Fibroblast of lung (primary cell): ENCODE measurements at places on chromosomes 7 and 10. TPM values are rescaled to one million over a fixed set of nuclear protein-coding genes. Genes with fewer than 3 reads are reported as not detected.

DNA sequence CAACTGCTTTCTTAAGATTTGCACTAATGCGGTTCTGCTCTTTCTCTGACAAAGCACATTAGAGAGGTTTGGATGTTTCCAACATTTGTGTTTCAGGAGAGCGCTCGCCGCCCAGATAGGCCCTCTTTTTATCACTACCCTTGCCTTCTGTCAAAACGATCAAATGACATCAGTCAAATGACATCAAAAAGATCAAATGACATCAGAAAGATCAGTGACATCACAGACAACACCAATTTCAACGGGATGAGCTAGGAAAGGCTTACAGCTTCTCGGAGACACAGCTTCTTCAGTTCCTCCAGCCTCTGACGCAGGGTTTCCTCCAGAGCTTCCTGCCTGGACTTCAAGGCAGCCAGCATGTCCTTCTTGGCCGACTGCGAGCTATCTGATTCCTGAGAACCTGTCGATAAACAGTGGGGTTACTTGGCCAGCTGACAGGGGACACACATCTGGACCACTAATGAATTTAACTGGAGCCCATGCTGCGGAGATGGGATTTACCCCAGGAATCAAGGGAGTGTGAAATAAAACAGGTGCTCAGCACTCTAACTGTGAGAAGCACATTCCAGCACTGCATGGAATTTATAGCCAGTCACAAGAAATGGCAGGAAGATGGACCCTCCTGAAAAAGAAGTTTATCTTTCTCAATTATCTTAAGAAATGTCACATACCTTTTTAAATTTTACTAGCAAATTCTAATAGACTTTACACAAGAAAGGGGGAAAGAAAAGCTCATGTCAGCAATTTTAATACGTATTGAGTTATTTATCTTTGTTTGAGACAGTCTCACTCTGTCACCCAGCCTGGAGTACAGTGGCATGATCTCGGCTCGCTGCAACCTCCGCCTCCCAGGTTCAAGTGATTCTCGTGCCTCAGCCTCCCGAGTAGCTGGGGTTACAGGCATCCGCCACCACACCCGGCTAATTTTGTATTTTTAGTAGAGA lies 88.2 kb downstream of the PRPF18 start:
- no peak for DNase-seq

DNA sequence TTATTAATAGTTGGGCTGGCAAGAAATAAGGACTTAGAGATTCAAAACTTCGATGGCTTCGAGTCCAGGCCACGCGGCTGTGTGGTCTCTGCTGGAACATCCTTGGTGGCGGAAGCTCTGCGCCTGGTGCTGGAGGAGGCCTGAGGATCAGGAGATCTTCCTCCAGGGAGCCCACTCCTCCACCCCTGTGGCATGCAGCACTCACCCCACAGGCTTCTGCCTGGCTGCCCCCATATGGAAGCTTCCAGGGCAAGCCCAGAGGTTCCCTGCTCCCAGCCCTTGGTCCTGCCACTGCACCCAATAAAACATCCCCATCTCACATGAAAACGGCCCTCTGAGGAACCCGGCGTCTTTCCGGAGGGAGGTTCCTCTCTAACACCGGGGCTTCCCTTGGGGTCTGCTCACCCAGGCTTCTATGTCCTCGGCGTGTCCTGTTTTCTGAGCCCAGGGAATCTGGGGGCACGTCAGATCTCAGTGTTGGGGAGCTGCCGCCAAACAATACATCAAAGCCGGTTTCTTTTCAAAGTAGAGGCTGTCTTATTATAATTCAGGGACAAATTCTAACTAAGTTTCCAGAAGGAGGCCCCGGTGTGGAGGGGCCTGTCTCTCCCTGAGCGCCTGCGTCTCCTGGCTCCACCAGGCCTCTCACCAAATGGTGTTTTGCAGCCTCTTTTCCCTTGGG lies 32.4 kb downstream of the CALML3 start:
- no peak for DNase-seq

Gene PNLIPRP1
- polyA plus RNA-seq: not detected in 2 replicates

GRCh38 chr7:143405173-143406001 lies 3.3 kb downstream of the EPHA1 start:
- no peak for DNase-seq

DNA sequence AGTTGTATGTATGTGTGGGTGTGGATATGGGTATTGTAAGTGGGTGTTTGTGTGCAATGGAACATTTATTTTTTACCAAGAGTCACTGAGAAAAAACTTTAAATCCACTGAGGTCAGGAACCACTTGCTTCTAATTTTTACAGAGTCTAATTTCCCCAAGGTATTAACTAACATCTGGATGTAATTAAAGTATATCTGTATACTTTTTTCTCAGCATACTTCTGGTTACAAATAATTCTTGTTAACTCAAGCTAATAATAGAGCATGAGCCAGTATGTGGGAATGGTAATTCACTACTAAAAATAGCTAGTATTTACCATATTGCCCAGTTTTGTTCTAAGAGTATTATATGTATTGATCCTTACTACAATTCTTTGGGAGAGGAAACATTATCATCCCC lies 24.6 kb upstream of the STEAP4 start:
- no peak for DNase-seq

GRCh38 chr7:71705217-71705616 lies 573.3 kb downstream of the GALNT17 start:
- no peak for DNase-seq

Gene FKBP6
- polyA plus RNA-seq: not detected in 2 replicates

GRCh38 chr10:25047088-25047487 lies 30.7 kb downstream of the THNSL1 start:
- no peak for DNase-seq

- no peak for DNase-seq
Measured at GRCh38 chr10:119418362-119418761, 124.2 kb downstream of the RGS10 start.
